ENCODE measurements at places on chromosomes 16 and 17.

GRCh38 chr16:87931504-87931903 lies 4.8 kb downstream of the CA5A start:
- DNase-seq = no peak

- no peak for DNase-seq
Observed at GRCh38 chr17:17902877-17903276, 66.1 kb upstream of the SREBF1 start.

GRCh38 chr16:720447-720989 lies 428 bp upstream of the ANTKMT start:
- no peak for DNase-seq

DNA sequence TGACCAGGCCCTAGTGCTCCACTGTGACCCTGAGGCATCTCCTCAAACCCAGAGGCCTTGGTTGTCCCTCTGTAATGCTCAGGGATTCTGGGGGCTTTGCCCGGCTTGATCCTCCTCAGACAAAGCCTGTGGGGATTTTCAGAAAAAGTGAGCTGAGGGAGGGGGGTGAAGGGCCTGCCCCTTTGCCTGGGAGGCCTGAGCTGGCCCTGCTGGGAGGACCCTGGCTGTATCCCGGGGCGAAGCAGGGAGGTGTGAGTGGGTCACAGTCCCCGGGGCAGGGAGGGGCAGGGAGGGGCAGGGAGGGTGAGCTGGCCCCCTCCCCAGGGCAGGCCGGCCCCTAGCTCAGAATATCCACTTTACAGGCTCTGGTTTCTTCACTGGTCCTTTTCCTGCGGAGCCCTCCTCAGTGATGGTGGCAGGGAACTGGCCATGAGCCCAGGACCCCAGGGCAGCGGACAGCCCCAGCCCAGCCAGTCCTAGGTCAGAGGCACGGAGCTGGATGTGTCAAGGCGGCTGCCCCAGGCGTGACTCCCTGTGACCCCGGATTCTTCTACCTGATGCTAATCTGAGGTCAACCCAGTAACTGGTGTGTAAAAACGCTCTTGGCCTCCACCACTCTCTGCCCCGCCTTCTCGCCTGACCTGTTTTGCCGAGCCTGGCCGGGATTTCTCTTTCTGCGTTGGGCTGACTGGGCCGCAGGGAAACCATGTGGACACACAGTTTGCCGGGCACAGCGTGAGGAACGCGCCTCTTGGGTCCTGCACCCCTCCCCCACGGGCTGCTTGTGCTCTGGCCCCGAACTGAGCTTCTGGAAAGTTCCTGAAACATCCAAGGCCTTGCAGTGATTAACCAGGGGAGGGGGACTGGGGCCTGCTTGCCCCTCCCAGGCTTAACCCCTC lies 5.8 kb upstream of the FASN start:
- no peak for DNase-seq

- DNase-seq = no peak
Observed at GRCh38 chr17:78998311-78999055, 11.1 kb downstream of the CANT1 start.

- DNase-seq = no peak
Observed at GRCh38 chr16:29714396-29714795, 31.4 kb downstream of the C16orf54 start.

- no peak for DNase-seq
Observed at GRCh38 chr17:62703261-62703775, 75.8 kb downstream of the MRC2 start.

GRCh38 chr16:84960942-84961341 lies 50.4 kb downstream of the ZDHHC7 start:
- DNase-seq = no peak

DNA sequence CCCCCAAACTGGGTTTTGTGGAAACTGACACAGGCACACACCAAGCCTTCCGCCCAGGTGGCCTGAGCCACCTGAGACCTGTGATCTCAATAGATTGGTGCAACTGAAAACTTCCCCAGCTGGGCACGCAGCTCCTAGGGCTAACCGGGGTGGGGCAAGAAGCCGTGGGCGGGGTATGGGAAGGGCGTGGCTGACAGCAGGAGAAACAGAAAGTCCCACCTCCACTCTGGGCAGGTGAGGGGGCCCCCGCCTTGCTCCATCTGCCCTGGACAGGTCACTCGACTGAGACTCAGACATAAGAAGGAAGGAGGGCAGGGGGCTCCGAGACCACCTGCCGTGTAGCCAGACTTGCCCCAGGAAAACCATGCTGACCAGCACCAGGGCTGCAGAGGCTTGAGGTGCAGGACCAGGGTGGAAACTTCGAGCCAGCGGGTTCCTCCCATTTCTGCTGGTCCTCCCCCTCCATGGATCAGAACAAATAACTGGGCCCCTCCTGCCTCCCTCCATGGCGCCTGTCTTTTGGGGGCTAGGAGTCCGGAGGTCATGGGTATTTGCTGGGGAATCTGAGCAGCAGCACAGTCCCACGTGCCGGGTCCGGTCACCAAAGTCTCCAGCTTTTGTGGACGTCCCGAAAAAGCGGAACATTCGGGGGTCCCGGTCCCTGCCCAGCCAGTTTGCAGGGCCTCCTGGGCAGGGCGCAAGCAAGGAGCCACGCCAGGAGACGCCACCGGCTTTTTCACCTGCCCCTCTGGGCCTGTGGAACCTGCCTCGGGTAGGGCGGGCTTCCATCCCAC lies 1.3 kb downstream of the TIMP2 start:
- DNase-seq = peak; percentile 34

DNA sequence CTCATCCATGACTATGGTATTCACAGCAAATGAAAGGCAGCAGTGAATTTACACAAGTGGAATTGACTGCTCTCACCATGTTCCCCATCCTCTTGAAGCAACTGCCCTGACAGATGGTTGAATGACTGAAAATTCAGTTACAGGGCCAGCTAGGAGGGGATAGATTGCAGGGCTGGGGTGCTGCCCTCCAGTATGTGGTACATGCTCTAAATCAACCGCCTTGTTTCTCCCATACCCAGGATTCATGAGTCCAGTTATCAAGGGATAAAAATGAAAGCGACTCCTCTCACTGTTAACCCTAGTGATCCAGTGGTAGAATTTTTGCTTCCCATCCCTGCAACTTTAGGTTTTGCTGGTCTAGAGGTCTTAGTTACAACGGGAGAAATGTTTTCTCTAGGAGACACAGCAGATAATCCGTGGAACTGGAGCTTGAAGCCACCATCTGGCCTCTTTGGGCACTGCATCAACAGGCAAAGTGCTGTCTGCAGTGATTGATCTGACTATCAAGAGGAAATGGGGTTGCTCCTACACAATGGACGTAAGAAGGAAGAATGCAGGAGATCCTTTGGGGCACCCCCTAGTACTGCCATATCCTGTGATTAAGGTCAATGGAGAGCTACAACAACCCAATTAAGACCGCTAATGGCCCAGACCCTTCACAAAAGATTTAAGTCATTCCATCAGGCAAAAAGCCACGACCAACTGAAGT lies 32.0 kb downstream of the SCPEP1 start:
- DNase-seq = peak; percentile 2

GRCh38 chr16:66658143-66658859 lies 38.2 kb downstream of the CMTM4 start:
- DNase-seq = no peak

- DNase-seq = no peak
Observed at GRCh38 chr17:29032013-29032856, 10.7 kb upstream of the PIPOX start.

GRCh38 chr17:17179371-17179827 lies 26.7 kb downstream of the PLD6 start:
- DNase-seq = no peak

- DNase-seq = no peak
Observed at GRCh38 chr17:2503627-2504026, 8.1 kb downstream of the METTL16 start.

GRCh38 chr17:75269844-75270217 lies 1.2 kb downstream of the MIF4GD start:
- no peak for DNase-seq

DNA sequence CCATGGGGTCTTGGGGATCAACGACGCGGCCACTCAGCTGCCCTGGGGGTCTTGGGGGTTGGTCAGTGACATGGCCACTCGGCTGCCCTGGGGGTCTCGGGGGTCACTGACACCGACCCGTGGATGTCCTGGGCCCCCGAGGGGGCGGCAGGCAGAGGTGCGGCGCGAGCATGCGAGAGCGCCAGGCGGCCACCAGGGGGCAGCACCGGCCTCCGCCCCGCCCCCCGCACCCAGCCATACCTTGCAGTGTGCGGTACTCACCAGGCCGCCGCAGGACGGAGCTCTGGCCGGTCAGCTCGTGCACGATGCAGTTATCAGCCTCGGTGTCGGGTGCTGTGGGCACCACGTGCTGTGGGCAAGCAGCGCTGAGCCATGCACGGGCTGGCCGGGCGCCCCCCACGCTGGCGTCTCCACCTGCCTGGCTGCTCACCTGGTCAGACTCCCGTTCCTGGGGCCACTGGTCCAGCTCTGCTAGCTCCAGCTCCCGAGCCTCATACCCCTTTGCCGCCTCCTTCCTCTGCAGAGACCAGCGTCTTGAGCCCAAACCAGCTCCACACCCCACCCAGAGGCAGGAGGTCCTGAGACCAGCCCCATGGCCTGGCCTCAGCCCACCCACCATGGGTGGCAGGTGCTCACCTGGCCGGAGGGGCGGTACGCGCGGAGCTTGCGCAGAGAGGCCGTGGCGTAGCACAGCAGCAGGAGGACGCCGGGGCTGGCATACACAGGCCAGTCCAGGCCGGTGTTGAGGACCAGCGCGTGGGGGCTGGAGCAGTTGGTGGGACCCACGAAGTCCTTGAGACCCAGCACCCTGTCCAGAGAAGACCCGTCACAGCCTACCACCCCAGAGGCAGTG lies 31.2 kb downstream of the CTU2 start:
- DNase-seq = peak; percentile 41

GRCh38 chr17:67390646-67391361 lies 13.7 kb downstream of the PITPNC1 start:
- DNase-seq = no peak

- no peak for DNase-seq
Observed at GRCh38 chr17:4003501-4004421, 39.5 kb upstream of the ATP2A3 start.

DNA sequence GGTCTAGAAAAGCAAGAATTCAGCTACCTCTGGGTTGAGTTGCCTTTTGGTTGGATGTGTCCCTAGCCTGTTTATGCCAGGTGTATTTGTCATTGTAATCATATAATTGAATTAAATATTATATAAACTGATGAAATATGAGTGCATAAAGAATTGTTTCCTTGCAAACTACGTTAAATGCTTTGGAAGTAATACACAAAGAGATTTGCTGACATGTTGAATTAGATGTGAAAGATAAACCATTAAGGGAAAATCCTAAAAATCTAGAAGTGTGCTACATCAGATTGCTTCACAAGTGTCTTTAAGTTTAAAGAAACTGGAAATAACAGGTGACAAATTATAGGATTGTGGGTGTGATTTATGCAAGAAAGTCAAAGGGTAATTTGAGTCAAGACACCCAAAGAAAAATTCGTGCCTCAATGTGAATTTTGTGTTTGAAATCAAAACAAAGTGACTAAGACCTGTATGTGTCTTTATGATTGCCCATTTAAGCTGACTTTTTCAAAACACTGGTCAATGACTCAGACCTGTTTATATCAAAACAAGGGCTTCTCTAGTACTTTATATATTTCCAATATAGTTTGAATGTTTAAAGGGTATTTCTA lies 5.1 kb upstream of the PYY start:
- no peak for DNase-seq

GRCh38 chr17:33968350-33969044 lies 286.6 kb upstream of the CCL2 start:
- DNase-seq = no peak

GRCh38 chr16:88978608-88979346 lies 1.8 kb upstream of the CBFA2T3 start:
- no peak for DNase-seq

GRCh38 chr16:55370762-55371482 lies 46.9 kb downstream of the IRX6 start:
- no peak for DNase-seq

GRCh38 chr17:57834146-57834741 lies 15.6 kb downstream of the MRPS23 start:
- no peak for DNase-seq

DNA sequence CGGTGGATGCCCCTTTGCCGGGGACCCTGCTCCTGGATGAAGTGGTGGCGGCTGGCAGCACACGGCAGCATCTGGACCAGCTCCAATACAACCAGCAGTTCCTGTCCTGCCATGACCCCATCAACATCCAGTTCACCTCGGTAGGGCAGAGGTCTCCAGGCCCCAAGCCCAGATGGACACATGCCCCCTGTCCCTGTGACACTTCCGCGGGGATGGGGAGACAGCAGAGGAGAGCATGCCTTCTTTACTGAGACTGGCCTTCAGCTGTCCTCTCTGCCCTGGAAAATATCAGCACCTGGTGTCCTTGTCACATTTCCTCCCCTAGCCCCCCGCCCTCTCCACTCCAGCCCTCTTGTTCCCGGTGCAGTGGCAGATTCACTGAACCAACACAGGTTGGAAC lies 6.2 kb downstream of the CHAD start:
- no peak for DNase-seq

- no peak for DNase-seq
Observed at GRCh38 chr17:68033636-68034451, 1.7 kb upstream of the KPNA2 start.

GRCh38 chr16:74053826-74054225 lies 242.8 kb upstream of the PSMD7 start:
- DNase-seq = no peak

GRCh38 chr17:5951912-5952311 lies 118.3 kb upstream of the WSCD1 start:
- no peak for DNase-seq

GRCh38 chr17:79086609-79087427 lies 12.2 kb downstream of the ENGASE start:
- no peak for DNase-seq

GRCh38 chr17:38579934-38580333 lies 25.8 kb downstream of the SRCIN1 start:
- no peak for DNase-seq

DNA sequence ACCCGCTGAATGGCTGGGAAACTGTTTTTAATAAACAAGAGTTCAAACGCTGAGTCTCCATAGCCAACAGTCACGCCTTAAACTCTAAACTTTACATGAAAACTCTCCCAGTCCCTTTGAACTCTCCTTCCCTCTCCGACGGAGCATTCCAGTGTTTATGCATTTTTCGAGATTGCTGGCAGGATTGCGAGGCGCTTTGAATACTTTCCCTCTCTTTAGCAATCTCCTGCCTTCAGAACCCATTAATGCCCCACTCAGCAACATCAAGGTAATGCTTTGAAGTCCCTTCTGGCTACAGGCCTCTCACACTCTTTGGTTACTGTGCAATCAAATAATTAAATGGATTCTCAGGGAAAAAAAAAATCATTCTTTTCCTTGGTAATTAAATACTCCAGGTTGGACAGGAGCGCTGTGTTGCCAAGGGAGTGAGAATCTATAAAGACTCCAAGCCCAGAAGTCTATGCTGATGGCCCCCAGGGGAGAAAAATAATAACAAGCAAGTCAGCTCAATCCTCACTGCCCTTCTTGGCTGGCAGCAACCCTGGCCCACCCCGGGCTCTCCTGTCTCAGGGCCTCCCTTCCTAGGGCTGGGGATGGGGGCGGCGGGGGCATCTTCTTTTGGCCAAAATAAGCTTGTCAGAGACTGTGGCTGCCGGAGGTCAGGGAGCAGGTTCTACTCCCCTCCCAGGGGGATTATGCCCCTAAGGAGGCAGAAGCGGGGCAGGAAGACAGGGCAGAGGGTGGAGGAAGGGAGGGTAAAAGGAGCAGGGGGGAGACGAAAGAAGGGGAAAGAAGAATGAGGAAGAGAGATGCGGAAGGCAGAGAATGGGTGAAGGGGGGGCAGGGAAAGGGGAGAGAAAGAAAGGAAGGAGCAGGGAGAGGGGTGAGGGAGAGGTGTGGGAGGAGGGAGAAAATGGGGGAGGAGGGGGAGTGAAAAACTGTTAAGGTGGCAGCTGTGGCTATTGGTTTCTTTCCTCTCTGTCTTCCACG lies 45.2 kb downstream of the AXIN2 start:
- no peak for DNase-seq

- DNase-seq = no peak
Observed at GRCh38 chr16:29911676-29912010, 11.4 kb downstream of the ASPHD1 start.
